ENCODE measurements at places on chromosomes 5 and 9.

DNA sequence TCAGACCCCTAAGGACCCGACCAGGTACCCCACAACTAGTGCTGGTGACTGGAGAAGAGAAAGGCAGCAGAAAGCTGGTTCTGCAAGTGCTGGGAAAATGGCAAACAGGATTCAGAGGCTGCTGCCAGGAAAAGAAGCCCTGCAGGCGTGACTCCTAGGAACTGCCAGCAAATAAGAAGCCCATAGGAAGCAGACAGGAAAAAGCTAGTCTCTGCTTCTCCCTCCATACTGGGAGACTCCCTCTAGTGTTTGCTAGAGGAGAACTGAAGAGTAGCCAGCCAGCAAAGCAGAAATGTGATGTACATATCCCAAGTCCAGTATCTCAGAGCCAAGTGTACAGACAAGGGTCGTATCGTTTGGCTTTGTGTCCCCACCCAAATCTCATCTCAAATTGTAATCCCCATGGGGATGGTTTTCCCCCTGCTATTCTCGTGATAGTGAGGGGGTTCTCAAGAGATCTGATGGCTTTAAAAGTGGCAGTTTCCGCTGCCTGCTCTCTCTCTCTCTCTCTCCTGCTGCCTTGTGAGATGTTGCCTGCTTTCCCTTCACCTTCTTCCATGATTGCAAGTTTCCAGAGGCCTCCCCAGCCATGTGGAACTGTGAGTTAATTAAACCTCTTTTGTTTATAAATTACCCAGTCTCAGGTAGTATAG lies 38.1 kb upstream of the TUSC1 start:
- DNase-seq = no peak

DNA sequence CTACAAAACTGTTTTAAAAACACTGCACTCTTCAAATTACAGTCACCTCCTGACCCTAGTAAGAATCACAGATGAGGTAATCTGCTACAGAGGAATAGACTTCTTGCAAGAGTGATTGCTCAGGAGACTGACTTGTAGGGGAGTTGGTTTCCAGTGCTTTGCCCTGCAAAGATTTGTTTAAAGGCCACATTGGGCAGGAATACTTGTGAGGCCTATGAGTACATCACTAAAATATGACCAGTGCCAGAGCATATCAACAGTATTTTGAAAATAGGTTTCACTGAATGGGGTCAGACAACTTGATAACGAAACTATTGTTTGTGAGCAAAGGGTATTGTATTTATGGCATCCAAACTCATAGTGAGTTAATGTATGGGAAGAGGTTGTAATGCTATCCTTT lies 21.5 kb upstream of the CTNND2 start:
- DNase-seq = no peak

DNA sequence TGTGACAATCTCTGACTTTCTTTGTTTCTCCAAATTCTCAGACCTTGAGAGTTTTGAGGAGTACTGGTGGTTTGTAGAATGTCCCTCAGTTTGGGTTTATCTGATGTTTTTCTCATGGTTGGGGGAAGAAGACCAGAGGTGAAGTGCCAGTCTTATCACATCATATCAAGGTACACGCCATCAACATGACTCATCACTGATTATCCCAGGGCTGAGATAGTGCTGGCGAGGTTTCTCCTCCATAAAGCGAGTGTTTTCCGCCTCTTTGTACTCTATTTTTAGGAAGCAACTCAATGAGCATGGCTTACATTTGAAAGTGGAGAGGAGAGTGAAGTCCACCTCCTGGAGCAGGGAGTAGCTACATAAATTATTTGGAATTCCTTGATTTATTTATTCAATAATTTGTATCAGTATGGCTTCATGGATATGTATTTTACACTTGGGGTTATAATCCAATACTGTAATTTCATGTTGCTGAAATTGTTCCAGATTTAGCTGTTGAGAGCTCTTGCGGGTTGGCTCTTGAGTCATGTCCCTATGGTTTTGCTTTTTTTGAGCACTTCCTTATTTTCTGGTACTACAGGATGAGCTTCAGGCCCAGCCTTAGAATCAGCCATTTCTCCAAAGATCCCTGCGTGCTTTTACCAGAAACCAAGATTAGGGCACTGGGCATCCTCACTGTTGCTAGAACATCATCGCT lies 23.9 kb downstream of the DCANP1 start:
- no peak for DNase-seq

- DNase-seq = no peak
Observed at GRCh38 chr9:136936645-136937170, 7.8 kb downstream of the FBXW5 start.

GRCh38 chr9:106020186-106020585 lies 325.8 kb downstream of the TMEM38B start:
- no peak for DNase-seq

- no peak for DNase-seq
Observed at GRCh38 chr5:42951293-42951840, 88.8 kb downstream of the ANXA2R start.

DNA sequence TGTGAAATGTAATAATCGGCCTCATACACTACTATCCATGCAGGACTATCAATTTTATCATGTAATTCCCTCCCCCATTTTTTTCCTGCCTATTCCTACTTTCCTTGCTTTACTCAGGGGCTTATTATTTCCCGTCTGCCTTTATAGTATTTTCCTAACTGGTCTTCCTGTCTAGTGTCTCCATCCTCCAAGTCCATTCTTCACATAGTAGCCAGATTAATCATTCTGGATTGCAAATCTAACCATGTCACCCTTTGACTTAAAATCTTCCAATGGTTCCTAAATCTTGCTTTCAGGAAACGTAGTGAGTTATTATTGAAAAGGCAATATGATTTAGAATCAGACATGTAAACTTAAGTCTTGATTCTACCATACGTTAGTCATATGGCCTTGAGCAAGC lies 307.4 kb upstream of the HAPLN1 start:
- no peak for DNase-seq

- no peak for DNase-seq
Observed at GRCh38 chr9:129613520-129614175, 7.3 kb downstream of the C9orf50 start.

DNA sequence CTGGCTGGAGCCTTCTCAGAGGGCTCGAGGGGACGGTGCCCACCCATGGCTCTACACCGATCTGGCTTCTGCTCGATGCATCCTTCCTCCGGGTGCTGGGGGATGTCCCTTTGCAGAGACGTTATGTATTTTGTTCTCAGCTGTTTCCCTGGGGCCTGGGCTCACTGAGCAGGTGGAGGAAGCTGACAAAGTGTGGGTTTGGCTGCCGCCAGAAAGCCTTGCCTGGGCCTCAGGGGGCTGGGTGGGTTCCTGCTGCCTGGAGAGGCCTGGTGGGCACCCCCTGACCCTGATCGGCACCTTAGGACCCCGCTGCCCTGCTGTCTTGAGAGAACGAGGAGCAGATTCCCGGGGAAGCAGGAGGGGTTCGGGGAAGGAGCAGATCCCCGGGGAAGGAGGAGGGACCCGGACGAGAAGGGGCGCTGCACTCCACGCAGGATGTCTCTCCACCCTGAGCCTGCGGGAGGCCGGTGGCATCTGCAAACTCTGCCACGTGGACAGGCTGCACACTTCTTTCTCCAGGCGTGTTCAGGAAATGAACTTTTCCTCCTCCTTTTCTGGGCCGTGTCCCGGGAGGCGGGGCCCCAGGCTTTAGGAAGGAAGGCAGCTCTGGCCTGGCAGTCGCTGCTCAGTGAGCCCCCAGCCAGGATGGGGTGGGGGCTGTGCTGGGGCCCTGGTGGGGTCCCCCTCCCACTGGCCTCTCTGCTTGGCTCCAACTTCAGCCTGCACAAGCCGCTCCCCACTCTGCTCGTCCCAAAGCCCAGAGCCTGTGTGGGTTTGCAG lies 148.9 kb downstream of the RXRA start:
- no peak for DNase-seq

DNA sequence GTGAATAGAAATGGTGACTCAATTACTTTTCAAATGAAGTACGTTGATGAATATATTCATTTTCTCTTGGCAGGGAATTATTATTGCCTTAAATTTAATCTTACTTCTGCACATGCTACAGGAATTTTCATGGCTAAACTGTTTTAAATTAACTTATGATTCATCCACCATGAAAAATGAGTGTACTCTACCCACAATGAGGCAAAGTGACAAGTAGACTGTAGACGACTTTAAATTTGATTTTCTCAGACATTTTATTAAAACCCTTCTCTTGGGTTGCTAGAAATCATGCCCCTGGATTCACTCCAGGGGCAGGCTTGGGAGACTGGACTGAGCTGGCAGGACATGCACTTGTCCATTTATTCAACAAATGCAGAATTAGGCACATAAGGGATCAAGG lies 23.5 kb upstream of the ERAP2 start:
- no peak for DNase-seq

DNA sequence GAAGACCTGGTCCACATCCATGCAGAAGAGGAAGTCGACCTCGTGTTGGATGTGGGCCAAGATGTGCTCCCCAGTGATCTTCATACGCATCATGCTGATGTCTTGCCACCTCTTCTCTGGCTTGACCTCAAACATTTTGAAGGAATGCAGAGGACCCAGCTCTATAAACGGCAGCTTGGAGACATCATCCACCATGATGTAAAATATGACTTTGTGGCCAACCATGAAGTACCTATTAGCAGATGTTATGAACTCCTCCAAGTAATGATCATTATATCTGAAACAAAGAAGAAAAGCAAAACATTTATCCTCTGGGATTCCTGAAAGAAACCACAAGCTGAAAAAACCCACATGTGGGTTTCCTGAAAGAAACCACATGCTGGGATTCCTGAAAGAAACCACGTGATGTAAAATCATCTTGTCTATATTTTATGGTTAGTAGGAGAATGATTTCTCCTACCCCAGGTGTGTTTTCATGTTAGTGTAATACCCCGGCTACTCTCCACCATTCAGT lies 52.3 kb downstream of the GGTA1 start:
- no peak for DNase-seq

- DNase-seq = no peak
Observed at GRCh38 chr5:68303754-68304420, 88.3 kb downstream of the PIK3R1 start.

DNA sequence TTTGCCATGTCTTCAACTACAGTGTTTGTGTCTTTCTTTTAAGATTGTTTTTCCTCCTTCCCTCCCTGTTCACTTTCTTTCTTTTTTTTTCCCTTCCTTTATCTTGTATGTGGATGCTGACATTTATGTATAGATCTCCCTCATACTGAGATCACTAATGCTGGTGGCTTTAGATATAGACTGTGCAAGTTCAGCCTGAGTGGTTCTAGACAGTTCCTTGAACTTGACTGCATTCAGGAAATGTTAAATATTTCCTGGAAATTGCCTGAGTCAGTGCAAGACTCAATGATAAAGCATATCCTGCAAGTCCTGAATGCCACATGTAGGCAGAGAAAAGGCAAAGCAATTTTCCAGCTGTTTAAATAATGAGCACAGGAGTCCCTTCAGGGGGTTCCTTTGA lies 182.5 kb upstream of the NR3C1 start:
- no peak for DNase-seq

GRCh38 chr9:126204197-126204596 lies 122.4 kb upstream of the MVB12B start:
- DNase-seq = no peak

DNA sequence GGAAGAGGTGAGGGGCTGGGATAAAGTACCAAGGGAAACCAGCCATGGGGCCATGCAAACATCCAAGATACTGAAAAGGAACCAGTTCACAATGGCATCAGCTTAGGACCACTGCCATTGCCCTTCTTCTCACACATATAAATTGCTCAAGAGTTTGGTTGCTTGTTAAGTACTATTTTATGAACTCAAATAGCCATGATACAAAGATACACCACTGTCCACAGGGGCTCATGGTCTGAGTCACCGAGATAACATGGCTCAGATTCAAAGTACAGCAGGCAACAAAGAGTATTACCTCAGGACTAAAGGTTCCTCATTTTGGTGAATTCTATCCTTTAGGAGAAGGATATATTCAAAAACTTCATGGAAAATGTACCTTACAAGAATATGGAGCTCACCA lies 55.6 kb downstream of the FANCC start:
- no peak for DNase-seq

- DNase-seq = no peak
Observed at GRCh38 chr5:168766426-168766700, 187.2 kb upstream of the PANK3 start.

- DNase-seq = no peak
Observed at GRCh38 chr5:153983885-153984284, 54.8 kb downstream of the FAM114A2 start.

DNA sequence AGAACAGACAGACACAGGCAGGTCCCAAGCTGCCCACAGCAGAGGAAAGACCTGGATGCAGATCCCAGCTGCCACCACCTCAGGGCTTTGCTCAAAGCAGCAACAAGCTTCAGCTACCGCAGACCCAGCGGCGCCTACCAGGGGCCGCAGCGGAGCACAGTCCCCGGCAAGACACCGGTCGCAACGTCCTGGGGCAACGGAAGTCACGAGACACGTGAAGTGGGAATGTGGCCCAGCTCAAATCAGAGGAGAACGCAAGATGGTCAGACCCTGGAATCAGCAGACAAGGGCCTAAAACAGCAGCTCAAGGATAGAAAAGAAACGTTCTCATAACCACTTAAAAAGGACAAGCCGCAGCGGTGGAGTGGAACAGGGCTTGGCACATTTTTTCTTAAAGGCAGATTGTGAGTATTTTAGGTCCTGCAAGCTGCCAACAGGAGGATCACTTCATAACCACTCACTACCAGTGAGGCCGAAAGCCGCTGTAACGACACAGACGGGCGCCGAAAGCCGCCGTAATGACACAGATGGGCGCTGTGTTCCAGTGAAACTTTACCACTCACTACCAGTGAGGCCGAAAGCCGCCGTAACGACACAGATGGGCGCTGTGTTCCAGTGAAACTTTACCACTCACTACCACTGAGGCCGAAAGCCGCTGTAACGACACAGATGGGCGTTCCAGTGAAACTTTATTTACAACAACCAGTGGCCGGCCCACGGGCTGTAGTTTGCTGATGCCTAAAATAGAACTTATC lies 21.7 kb downstream of the SLC9A3 start:
- no peak for DNase-seq

DNA sequence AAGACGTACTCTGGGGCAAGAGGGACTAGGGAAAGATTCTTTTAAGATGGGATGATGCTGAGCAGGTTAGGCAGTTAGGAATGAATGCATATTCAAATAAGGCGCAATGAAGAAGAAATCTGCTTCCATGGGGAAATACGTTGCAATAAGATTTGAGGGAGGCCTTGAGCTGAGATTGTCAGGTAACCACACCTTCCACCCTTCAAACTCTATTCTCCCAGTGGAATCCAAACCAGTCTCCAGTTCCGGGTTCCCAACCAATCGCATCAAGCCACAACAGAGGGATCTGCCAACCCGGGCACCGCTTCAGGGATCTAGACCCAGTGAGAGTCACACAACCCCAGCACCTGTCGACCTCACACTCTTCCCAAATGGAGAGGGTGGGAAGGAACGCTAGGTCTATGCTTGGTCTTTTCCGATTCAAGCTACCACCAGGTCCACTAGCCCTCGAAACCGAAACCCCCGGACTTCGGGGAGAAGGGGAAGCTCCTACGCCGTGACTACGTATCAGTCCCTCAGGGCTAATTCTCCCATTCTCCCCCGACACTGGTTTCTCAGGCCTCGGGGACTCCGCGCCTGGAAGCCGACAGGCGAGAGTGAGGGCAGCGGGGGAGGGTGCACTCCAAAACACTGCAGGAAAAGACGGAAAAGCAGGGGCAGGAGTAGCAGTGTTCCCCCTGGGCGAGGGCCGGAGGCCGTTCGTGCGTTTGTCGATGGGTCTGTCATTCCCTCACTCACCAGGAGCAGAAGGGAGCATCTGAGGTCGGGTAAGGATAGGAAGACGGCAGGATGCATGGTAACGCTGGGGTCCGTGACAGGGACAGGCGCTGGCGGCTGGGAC lies 534 bp downstream of the ERP44 start:
- no peak for DNase-seq

GRCh38 chr5:136082390-136083193 lies 50.1 kb upstream of the SMAD5 start:
- DNase-seq = no peak

GRCh38 chr5:134537297-134537696 lies 11.8 kb downstream of the JADE2 start:
- no peak for DNase-seq
